ENCODE measurements at places on chromosomes 11 and 22.

GRCh38 chr22:17930455-17931313 is 93.7 kb downstream of the MICAL3 start:
- DNase-seq, result no peak

- DNase-seq, result no peak
Observed at GRCh38 chr11:109264128-109264527, 157.9 kb upstream of the C11orf87 start.

GRCh38 chr11:27464289-27464696 is 8.3 kb downstream of the LGR4 start:
- no peak for DNase-seq

GRCh38 chr22:30362651-30363281 is 6.0 kb downstream of the CCDC157 start:
- DNase-seq, result no peak

GRCh38 chr22:35894937-35895708 is 133.5 kb downstream of the RBFOX2 start:
- DNase-seq, result peak; percentile 43

GRCh38 chr11:44223238-44223637 is 86.7 kb downstream of the ALX4 start:
- no peak for DNase-seq

GRCh38 chr11:33910296-33910957 is 18.6 kb upstream of the LMO2 start:
- DNase-seq, result no peak

GRCh38 chr22:41288245-41288946 is 2.4 kb upstream of the RANGAP1 start:
- DNase-seq, result no peak

GRCh38 chr11:64089493-64089892 is 53.8 kb downstream of the FLRT1 start:
- DNase-seq, result no peak

All from inflammatory macrophage (primary cell).